ENCODE measurements at places on chromosomes 6 and 20.

GRCh38 chr6:151716526-151716932 lies 91.0 kb upstream of the ESR1 start:
- peak; percentile 5 for DNase-seq

- no peak for DNase-seq
Measured at GRCh38 chr6:85866370-85866730, 223.7 kb upstream of the SYNCRIP start.

- no peak for DNase-seq
Measured at GRCh38 chr6:157887892-157888291, 64.8 kb downstream of the SNX9 start.

DNA sequence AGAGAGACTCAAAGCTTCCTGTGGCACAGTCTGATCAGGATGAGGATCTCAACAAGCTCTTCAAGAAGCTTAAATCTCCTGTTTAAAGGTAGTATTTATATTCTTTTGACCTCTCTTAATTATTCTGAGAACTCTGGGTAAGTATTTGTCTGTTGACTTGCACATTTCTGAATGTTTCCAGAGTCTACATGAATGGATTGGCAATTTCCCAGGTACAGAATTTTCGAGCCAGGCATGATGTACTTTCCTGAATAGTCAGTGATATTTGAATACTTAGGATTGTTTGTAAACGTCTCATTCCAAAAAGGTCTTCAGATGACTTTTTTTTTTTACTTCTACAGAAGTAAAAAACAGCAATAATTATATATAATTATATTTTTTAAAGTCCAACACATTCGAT lies 293.4 kb downstream of the TBC1D32 start:
- DNase-seq, result no peak

- DNase-seq, result no peak
Measured at GRCh38 chr6:88650029-88650619, 313.3 kb downstream of the RNGTT start.

GRCh38 chr6:157673596-157673995 lies 149.4 kb upstream of the SNX9 start:
- DNase-seq, result no peak

DNA sequence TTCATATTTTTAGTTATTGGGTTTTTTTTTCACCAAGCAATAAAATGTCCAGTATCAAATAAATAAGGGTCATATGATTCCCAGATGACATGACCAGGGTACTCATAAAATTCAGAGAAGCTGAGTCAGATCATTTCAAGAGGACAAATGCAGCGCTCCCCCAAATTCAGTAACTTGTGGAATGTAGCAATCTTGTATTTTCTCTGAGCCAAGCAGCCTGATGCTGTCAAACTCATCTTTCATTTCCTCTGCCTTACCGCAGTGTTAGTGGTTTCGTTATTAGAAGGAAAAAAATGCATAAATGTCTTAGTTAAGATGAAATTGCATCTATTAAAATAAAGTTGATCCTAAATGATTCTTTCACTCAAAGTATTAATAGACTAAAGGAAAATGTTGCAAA lies 57.8 kb upstream of the EDN1 start:
- no peak for DNase-seq

DNA sequence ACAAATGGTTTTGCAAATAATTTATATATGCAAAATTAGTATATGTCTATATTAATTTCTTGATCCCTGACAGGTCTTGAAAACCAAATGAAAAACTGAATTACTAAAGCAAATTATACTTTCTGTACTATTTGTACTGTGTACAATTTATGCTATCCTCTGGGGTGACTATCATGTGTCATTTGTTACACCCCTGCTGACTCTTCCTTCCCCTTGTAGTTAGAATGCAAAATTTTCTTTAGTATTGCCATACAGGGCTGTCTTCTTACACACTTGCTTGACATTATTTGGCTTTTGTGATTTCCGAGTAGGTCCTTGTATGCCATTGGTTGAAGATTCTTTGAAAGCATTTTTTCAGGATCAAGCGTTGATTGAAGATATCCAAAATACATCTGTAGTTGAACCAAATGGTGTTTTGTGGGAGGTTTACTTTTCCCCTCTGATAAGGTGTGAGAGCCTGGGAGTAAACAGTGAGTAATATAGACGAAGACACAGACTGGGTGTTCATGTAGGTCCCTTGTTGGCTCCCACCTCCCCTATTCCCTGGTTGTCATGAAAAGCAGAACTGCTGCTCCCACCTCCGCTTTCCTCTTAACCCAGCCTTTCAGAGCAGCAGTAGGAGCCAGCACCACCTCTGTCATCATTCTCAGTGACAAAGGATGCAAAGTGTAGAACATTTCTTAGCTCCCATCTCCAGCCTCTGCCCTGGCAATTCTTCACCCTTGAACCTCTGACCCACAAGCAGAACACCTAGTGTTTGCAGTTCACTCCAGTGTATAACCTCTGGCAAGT lies 29.0 kb downstream of the NCOA7 start:
- no peak for DNase-seq

DNA sequence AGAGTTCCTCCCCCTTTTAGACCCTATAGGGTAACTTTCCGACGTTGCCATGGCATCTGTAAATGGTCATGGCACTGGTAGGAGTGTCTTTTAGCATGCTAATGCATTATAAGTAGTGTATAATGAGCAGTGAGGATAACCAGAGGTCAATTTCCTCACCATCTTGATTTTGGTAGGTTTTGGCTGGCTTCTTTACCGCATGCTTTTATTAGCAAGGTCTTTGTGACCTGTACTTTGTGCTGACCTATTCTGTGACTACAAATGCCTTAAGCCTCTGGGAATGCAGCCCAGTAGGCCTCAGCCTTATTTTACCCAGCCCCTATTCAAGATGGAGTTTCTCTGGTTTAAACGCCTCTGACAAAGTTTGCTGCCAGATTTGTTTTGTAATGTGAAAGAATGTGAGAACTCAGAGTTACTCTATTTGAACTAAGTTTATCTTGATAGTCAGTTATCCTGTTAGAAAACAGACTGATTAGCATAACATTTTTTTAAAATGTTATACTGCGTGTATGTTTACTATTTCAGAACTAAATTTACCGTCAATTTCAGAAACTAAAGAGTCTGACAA lies 111.3 kb upstream of the PRSS16 start:
- no peak for DNase-seq

- DNase-seq, result no peak
Measured at GRCh38 chr20:6355754-6356451, 233.1 kb upstream of the FERMT1 start.

DNA sequence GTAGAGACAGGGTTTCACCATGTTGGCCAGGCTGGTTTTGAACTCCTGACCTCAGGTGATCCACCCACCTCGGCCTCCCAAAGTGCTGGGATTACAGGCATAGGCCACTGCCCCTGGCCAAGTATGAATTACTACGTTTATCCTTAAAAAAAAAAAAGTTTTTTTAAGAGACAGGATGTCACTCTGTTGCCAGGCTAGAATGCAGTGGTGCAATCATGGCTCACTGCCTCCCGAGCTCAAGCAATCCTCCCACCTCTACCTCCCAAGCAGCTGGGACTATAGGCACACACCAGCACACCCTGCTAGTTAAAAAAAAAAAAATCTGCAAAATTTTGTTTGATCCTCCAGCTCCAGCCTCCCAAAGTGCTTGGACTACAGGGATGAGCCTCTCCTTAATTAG lies 23.1 kb downstream of the IYD start:
- DNase-seq, result no peak

DNA sequence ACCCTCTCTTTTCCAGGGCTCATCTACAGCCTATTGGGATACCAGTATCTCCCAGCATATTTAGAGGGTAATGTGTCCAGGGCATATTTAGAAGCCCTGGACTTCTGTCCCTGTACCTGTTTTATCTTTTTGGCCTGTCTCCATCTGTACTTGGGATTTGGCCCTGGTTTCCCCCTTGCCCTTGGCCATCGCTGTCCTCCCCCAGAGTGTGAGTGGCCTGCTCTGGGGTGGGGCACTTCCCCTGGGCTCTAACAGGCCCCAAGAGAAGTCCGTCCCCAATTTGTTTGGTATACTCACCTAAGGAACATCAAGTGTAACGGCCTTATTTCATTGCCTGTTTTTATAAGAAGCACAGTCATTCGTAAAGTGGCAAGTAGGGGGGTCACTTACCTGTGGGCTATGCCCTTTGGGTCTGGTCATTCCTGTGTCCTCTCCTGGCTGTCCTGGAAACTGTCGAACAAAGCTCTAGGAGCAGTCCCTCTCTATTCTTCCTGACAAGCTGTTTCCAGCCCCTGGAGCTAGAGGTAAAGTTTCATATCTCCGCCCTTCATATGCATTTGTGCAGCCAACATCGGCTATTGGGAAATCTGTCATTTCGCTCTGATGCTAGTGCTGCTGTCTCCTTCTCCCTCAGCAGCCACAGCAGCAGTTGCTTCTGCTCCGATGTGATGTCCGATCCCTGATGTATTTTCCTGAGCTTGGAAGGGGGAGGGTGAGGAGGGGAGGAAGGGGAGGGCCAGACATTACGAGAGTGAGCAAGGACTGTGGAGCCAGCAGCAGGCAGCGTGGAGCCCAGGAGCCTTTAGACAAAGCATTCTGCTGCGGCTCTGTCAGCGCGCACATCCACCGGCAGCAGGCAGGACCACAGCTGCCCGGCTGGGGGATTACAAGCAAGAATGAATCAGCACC lies 83.4 kb downstream of the TCP11 start:
- DNase-seq, result no peak

DNA sequence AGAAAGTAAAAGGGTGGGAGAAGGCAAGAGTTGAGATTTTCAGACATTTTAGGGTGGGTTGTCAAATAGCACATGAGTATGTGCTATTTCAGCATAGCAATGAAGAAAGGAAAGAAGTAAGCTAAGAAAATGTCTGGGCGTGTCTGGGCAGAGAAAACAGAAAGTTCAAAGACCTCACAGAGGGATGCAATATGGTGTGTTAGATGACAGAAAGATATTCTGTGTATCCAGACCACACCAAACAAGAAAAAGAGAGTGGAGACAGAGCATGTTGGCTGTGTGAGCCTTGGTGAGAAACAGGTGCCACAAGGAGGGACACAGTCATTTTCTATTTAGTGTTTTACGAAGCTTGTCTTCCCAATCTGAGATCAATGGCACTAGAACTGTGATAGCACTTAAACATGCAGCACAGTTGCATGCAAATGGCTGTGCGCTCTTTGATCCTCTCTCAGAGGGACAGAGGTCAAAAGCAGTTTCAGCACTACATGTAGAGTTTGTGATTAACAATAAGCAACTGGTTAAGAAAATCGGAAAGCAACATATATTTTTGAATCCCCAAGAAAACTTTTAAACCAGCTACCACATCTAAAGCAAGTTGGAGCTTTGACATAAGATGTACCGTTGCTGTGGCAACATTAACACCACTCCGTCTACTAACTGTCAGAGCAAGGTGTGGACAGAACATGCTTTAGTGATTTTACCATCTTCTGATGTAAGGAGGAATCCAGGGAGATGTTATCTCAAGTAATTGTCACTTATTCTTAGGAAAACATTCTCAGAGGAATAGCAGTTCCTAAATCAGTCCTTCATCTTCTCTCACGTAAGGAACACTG lies 515.5 kb upstream of the NOX3 start:
- DNase-seq, result no peak

DNA sequence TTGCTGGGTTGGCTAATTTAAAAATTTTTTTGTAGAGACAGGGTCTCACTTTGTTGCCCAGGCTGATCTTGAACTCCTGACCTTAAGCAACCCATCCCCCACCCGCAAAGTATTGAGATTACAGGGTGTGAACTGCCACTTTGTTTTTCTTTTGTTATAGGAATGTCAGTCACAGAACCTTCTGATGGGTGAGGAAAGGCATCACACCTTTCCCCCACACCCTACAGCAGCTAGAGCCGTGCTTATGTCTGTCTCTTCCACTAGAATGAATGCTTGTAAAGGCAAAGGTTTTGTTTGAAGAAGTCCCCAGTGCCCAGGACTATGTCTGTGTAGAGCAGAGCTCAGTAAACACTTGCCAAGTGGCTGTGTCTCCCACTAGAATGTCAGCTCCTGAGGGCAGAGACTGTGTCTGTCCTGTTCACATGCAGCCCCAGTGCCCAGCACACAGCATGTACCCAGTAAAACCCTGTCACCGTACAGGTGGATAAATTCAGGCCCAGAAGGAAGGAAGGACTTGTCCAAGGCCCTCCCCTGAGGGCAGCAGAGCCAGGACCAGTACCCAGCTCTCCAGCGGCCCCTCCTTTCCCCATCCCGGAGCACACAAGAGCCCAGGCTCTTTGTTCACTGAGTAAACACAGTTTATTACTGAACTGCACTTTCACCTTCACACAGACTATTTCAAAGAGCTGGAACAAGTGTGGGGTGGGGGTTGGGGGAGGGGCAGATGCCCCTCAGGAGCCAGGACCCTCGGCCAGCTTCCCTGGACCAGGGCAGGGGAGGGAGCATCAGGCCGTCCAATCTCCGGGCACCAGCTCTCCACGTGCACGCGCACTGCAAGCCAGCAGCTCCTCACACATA lies 26.4 kb downstream of the COX4I2 start:
- DNase-seq, result peak; percentile 63

DNA sequence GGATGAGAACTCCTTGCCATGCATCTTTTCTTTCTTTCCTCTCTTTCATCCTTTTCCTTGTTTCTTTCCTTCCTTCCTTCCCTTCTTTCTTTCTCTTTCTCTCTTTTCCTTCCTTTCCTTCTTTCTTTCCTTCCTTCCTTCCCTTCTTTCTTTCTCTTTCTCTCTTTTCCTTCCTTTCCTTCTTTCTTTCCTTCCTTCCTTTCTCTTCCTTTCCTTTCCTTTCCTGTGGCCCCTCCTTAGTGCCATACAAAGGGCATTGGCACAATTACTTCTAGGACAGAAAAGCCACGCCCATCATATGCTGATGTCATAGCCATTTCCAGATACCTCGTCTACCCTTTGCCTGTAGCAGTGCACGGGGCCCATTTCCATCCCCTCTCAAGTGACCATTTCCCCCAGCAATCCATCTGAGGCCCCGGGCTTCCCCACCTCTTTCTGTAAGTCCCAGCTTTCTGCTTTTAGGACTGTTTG lies 2.2 kb upstream of the CENPB start:
- DNase-seq, result no peak

DNA sequence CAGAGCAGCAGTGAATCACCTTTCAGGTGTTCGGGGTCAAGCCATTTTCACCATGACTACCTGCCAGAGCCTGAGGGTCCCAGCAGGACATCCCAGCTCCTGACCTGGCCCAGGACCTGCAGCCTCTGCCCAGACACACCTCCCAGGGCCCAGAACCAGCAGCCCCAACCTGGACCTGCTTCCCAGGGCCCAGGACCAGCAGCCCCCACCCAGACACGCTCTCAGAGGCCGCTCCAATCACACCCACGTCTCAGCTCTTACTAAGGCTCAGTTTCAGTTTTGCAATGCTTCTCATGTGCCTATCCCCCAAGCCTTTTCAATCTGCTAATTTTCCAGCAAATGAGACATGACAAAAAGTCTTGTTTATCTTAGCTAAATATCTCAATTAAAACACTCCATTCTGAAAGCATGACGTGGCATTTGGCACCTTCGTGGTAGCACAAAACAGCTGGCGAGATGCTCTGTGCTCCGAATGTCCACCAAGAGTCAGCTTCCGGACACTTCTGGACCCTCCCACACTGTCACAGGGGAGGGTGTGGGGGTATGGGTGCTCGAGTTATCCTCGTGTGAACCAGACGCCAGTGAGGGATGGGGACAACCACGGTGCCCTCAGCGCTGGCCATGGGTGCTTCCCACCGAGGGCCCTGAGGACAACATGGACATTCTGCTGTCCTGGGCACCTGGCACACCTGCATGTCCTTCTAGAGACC lies 253.2 kb downstream of the DLL1 start:
- DNase-seq, result no peak

- DNase-seq, result no peak
Measured at GRCh38 chr6:113809826-113810225, 47.3 kb upstream of the MARCKS start.
